ENCODE measurements at places on chromosomes 12 and 14. TPM values are rescaled to one million over a fixed set of nuclear protein-coding genes. Genes with fewer than 3 reads are reported as not detected.

The CKB gene
- 605 TPM for total RNA-seq

The SYNDIG1L gene
- total RNA-seq, result not detected

The PTGER2 gene
- 0.57 TPM for total RNA-seq

The GPR162 gene
- 2.3 TPM for total RNA-seq

The NANOG gene
- 0.22 TPM for total RNA-seq

The SOAT2 gene
- 0.17 TPM for total RNA-seq

The CHGA gene
- not detected for total RNA-seq

The DNAH10 gene
- 1.3 TPM for total RNA-seq

The SPTSSA gene
- total RNA-seq, result 17.0 TPM

The DENND5B gene
- 19.2 TPM for total RNA-seq

The PTPN21 gene
- total RNA-seq, result 7.6 TPM

The OVCH1 gene
- not detected for total RNA-seq

The DHRS1 gene
- total RNA-seq, result 34.7 TPM

The HSP90B1 gene
- 888 TPM for total RNA-seq

The CD4 gene
- 0.42 TPM for total RNA-seq

The SLCO1C1 gene
- total RNA-seq, result not detected

The RBP5 gene
- total RNA-seq, result 0.22 TPM

The ART4 gene
- total RNA-seq, result not detected

The SCYL2 gene
- total RNA-seq, result 31.7 TPM

The APOLD1 gene
- 3.9 TPM for total RNA-seq

The PLCZ1 gene
- not detected for total RNA-seq

The DAO gene
- not detected for total RNA-seq

The KLRC4 gene
- total RNA-seq, result 2.1 TPM

The GPR68 gene
- total RNA-seq, result not detected

The ALG10B gene
- total RNA-seq, result 9.0 TPM

The NDRG2 gene
- total RNA-seq, result 18.9 TPM

The SMCO2 gene
- not detected for total RNA-seq

The HCAR2 gene
- total RNA-seq, result not detected

The PLEKHD1 gene
- total RNA-seq, result 1.2 TPM

The KRT82 gene
- not detected for total RNA-seq

The ERP27 gene
- total RNA-seq, result 0.39 TPM

The IFNG-AS1 gene
- not detected for total RNA-seq

The SPIC gene
- total RNA-seq, result not detected

The ERBB3 gene
- 39.7 TPM for total RNA-seq

The SIX4 gene
- 24.5 TPM for total RNA-seq

The LRFN5 gene
- total RNA-seq, result not detected

The KRT6A gene
- 0.66 TPM for total RNA-seq

The TTC8 gene
- 21.4 TPM for total RNA-seq

The COL2A1 gene
- 0.22 TPM for total RNA-seq

The C12orf50 gene
- not detected for total RNA-seq

The RPL10L gene
- total RNA-seq, result not detected

The VPS37B gene
- total RNA-seq, result 55.0 TPM
